ENCODE measurements at places on chromosomes 2 and 18. TPM values are rescaled to one million over a fixed set of nuclear protein-coding genes. Genes with fewer than 3 reads are reported as not detected.

DNA sequence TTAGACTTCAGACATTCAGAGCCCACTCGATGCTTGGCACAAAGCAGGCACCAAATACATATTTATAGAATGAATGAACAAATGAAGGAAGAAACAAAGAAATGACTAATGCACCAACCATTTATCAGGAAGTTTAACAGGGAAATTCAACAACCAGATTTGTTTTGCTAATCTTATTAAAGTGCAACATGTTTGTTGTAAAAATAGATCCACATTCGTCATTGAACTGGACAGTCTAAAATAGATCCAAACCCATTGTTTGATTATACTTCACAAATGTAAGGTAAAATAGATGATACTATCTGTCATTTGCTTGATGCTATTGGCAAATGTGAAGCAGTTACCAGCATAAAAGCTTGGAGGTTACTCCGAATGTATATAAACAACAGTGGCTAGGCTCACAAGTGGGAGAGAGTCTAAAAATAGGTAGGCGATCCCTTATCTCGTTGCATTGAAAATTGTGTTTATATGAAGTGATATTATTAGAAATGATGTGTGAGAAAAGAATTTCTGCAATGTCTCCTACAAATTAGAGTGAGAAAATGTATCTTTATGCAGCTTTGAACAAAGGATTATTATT, 246.2 kb downstream of the NEDD4L start:
- DNase-seq, result no peak

GRCh38 chr2:68231061-68231372, 21.3 kb downstream of the PPP3R1 start:
- no peak for DNase-seq

GRCh38 chr2:160063879-160064612, 1.6 kb upstream of the PLA2R1 start:
- DNase-seq, result no peak

DNA sequence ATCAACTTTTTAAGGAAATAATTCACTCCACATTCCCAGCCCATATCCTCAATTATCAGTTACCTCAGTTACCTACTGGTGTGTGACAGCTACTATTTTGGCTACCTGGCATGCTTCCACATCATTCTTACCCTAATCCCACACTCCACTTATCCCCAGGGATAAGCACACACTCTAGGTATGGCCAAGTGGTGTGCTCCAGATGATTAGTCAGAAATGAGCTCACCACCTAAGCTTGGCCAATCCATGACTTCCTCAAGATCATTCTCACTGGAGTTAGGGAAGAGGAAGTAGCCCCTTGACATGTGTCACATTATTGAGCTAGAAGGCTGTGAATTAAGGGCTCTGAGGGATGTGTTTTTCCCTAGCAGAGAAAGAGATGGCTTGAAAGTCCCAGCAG, 20.9 kb upstream of the SMAD4 start:
- no peak for DNase-seq

DNA sequence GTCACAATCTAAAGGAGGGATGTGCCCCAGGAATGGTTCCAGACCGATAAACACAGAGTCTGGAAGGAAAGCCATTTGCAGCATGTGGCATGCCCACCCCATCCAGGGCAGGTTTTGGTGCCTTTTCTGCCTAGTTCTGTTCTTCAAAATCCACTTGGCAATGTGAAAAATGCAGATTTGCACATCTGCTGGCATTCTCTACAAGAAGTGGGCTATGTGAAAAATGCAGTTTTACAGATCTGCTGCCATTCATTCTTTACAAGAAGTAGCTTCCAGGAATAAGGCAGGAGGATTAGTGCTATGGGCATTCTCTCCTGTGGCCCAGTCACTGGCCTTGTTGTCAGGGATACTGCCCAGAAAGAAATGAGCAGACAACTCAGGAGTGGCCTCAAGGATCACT, 68.1 kb downstream of the C1D start:
- DNase-seq, result no peak

GRCh38 chr2:99953750-99954149, 188.6 kb downstream of the AFF3 start:
- DNase-seq, result no peak

GRCh38 chr18:35205199-35205712, 35.6 kb upstream of the ZNF397 start:
- no peak for DNase-seq

GRCh38 chr18:25350489-25351251, 1.3 kb downstream of the ZNF521 start:
- no peak for DNase-seq

GRCh38 chr2:238322001-238322411, 1.7 kb downstream of the TRAF3IP1 start:
- DNase-seq, result no peak

The GPR45 gene
- total RNA-seq, result not detected

DNA sequence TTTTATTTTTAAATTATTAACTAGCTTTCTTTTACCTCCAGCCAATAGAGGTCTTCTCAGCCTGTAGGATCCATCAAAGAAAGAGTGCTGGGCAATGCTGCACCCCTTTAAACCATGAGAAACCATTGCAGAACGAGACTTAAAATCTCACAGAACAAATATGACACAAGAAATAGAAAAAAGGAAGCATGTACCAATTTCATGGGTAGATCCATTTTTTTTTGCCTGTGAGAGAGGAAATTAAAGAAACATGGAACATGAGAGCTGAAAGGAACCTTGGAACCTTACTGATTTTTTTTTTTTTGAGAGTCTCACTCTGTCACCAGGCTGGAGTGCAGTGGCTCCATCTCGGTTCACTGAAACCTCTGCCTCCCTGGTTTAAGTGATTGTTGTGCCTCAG, 14.0 kb downstream of the HRH4 start:
- no peak for DNase-seq

The NEUROD1 gene
- total RNA-seq, result not detected

GRCh38 chr18:43578706-43579105, 301.4 kb upstream of the SYT4 start:
- DNase-seq, result no peak

GRCh38 chr18:394262-394986, 106.1 kb downstream of the COLEC12 start:
- DNase-seq, result no peak

The SRD5A2 gene
- not detected for total RNA-seq

GRCh38 chr2:21039979-21040467, 3.9 kb downstream of the APOB start:
- no peak for DNase-seq

GRCh38 chr2:128345436-128346165, 26.9 kb upstream of the HS6ST1 start:
- DNase-seq, result no peak

- no peak for DNase-seq
These were observed 6.1 kb upstream of the OTOF start for GRCh38 chr2:26483957-26484565.

The GALR1 gene
- total RNA-seq, result not detected

The CXCR1 gene
- total RNA-seq, result not detected

The SATB2 gene
- total RNA-seq, result not detected

DNA sequence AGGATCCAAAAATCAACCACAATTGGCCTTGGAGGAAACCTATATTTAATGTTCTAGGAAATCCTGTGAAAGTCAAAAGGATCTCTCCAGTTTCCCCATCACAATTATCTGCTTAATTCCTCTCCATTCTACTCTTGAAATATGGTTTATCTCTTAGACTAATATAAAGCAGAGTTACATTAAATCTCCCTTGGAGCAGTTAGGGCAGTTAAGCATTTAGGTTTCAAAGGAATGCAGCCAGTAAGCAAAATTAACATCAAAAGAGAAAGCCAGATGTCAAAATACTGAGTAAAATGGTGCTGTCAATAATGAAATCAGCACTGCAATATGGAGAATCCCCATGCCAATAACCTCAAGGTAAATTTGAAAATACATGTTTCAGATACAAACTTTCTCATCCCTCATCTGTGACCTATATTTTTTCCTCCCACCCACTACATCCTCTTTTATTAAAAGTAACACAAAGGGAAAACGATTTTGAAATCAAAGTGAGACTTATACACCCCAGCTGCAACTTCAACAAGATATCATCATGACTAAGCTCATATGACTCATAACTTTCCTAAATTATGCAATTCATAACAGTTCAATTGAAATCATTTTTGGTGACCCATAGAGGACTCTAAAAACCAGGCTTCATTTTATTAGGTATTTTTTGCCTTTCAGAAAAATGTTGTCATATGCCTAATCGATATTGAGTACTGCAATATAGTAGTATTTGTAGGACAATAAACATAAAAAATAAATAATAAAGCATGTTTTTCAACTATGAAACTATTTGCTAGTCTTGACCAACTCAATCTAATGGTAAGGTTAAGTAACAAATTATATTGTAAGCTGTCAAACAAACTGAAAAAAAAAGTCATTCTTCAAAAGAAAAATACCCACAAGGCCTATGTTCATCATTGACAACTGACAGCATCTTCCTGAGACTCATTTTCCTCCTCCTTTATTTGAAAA, 3.1 kb downstream of the ADAM17 start:
- no peak for DNase-seq

The PID1 gene
- total RNA-seq, result not detected

Data from activated T-helper 1 cell treated with anti-CD3 and anti-CD28 coated beads, Interleukin-12 subunit alpha, Interleukin-12 subunit beta, Interleukin-2, Interleukin-4 antibody, amounts not matched to agents 30 ng/mL and 10 ng/mL and 1 ng/mL, durations not matched to agents 14 hours and 24 hours and 36 hours (primary cell).